ENCODE measurements at places on chromosomes 11 and 22.
A peak's percentile ranks its signal among the peaks of the same experiment; 100 is the strongest.

GRCh38 chr22:39237318-39238100, 7.3 kb downstream of the PDGFB start:
- DNase-seq, result peak; percentile 13

DNA sequence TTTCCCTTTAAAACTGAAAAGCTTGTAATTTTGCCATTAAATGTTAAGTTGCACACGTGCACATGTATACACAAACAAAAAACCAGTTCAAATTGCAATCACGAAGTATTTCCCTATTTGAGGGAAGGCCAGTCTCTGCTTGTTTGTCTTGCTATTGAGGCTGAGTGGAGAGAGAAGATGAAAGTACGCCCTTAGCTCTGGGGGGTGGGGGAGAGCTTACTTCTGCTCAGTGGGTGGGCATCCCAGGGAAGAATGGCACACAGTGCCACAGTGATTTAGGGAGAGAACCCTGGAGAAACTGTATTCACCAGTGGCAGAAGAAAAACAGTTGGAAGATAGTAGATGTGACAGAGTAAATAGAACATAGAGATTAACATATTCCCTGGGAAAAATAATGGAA, 8.7 kb downstream of the YAP1 start:
- no peak for DNase-seq

- no peak for DNase-seq
Observed at GRCh38 chr11:120272303-120272702, 32.4 kb downstream of the POU2F3 start.

- DNase-seq, result no peak
Observed at GRCh38 chr11:3854660-3854976, 846 bp upstream of the STIM1 start.

GRCh38 chr11:2088746-2089535, 50.2 kb downstream of the IGF2 start:
- DNase-seq, result no peak

GRCh38 chr11:93895106-93895862, 44.9 kb upstream of the VSTM5 start:
- DNase-seq, result peak; percentile 49

DNA sequence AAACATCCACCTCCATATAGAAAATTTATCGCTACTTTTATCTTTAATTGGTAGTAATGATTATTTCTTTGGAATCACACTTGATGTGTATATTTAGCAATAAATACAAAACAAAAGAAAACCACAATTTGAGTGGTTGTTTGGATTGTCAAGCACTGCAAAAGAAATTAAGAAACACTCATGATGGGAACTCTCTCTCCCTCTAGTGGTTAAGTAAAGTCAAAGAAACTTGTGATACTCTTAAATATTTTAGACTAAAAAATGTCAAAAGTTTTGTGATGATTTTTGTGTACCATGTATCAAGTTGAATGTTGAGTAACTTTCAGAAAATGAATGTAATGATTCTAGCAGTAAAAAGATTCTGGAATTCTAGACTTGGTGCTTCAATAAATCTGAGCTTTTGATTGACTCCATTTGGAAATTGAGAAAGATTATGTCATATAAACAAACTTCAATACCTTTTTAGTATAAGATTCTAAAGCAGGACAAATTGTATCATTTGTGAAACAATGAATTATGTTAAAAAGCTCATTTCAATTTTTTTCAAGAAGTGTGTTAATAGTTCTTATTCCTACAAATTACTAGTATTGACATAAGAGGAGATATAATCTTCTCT, 20.8 kb downstream of the MUC15 start:
- no peak for DNase-seq
